Activated naive CD4-positive, alpha-beta T cell (primary cell): ENCODE measurements at places on chromosomes 13 and 19.

DNA sequence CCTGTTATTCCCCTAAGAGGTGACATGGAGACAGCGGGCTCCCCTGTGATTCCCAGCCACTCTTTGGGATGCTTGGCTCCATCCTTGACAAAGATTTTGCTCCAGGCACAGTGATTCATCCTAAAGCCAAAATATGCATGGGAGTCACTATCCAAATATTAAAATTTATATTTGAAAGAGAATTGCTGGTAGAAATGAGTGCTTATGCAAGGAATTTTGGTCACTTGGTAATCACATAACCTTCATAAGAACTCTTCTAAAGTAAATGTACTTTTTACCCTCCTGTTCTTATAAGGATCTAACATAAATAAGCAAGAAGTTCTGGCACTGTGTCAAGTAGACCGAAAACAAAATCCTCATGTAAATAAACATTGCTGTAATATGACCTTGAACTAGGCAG lies 385.8 kb downstream of the ITGBL1 start:
- no peak for DNase-seq

DNA sequence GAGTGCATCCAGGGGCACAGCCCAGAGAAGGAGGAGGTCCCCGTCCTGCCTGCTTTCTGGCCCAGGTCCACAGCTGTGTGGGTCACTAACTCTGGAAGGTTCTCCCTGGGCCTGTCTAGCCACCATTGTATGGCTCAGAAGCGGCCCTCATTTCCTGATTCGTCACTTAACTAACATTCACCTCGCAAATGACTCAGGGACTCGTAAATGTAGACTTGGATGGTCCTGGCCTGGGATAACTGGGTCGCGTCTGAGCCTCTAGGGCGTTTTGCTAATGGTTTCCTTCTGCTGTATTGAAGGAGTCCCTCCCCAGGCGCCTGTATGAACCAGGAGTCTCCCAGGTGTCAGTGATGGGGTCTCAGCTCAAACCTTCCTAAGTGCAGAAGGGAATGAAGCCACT lies 162.8 kb downstream of the ZNF536 start:
- DNase-seq, result no peak

GRCh38 chr19:18453269-18454024 lies 15.5 kb upstream of the ISYNA1 start:
- DNase-seq, result no peak

- DNase-seq, result no peak
Observed at GRCh38 chr19:35859414-35859813, 2.7 kb downstream of the KIRREL2 start.

DNA sequence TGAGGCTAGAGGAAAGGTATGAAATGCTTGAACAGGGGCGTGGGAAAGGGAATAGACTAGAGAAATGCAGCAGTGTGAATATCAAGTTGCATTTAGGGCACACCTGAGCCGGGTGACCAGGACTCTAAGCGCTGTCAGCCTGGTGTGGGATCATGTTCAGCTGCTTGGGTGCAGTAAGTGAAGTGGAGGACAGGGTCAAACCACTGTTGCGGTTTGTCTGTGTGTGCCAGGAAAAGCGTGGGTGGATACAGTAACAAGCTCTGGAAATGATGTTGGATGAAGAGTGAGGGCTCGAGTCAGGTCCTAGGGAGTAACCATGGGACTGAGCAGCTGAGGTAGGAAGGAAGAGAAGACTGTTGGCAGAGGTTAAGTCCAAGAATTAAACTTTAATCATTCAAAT lies 15.8 kb downstream of the DGKH start:
- DNase-seq, result no peak

GRCh38 chr19:31562966-31563612 lies 213.9 kb upstream of the TSHZ3 start:
- DNase-seq, result no peak
